ENCODE measurements at places on chromosomes 13 and 19. TPM values are rescaled to one million over a fixed set of nuclear protein-coding genes. Genes with fewer than 3 reads are reported as not detected.

GRCh38 chr19:38252385-38252784, 3.8 kb downstream of the PPP1R14A start:
- no peak for DNase-seq

- DNase-seq, result no peak
These were observed 30.3 kb upstream of the RNF113B start for GRCh38 chr13:98207416-98207815.

WTIP gene
- 8.4 TPM for total RNA-seq

DNA sequence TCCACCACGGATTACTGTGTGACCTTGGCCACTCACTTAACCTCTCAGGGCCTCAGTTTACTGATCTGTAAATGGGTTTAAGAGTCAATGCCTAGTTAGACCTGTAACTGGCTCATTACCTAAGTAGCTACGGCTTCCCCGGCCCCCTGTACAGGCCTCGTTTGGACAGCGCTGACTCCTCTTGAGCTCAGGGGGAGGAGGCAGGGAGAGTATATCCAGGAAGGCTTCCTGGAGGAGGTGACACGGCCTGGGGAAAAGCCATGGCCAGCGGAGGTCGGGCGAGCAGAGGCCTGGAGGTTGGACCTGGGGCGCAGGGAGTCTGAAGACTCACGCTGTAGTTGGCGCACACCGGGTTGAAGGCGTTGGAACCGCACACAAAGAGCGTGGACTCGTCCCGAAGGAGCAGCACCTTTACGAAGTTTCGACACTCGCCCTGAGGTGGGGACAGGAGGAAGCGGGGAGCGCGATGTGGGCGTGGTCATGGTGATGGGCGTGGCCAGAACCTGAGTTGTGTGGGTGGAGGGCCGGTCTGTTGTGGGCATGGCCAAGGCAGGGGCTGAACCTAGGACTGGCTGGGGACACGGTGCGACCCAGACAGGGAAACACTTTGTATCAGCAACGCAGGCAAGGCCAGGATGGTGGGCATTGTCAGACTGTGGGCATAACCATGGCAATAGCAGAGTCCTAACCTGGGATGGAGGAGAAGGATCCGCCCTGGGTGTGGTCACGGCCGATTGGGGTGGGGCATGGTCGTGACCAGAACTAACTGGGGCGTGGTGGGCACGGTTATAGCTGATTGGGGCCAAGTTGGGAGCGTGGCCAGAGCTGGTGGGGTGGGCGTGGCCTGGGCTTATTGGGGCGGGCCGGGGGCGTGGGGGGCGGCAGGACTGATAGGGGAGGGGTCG, 3.6 kb downstream of the SEMA6B start:
- peak; percentile 43 for DNase-seq

- peak; percentile 79 for DNase-seq
These were observed 43.7 kb upstream of the ADGRE5 start for GRCh38 chr19:14337510-14337909.

DNA sequence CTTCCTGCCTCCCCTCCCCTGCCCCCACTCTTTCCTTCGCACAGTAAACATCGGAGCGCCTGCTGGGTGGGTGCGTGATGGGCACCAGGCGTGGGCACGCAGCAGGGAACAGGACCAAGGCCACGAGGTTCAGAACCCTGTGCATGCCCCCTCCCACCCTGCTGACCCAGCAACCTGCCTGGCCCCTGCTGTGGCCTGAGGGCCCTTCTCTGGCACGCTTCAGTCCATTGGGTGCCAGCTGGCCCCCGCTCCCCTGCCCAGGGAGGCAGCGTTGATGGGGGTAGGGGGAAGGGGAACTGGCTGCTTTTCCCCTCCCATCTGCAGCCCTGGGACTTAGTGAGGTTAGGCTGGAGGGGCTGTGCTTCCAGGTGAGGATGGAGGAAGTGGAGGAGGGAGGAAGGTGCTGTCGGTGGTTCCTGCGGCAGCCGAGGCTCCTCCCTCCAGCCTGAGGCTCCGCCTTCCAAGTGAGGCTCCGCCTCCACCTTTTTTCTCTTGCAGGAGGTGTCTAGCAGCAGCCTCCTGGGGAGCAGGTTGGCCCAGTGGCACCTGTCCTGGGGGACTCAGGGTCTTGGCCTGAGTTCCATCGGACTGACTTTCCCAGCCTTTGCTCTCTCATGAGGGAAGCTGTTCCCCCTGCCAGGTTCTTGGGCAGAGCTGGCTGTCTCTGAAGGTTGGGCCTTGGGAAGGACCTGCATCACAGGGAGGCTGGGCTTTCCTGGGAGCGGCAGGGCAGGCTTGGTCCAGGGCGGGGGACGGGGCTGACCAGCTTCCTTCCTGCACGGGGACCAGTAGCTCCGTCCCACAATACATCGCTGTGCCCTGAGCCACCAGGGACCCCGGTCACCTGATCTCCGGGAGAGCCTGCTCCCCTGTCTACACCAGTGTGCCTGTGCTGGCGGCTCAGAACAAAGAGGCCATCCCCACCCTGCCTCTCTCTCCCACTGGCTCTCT, 7.3 kb downstream of the PIAS4 start:
- no peak for DNase-seq

FAM216B gene
- total RNA-seq, result not detected

DNA sequence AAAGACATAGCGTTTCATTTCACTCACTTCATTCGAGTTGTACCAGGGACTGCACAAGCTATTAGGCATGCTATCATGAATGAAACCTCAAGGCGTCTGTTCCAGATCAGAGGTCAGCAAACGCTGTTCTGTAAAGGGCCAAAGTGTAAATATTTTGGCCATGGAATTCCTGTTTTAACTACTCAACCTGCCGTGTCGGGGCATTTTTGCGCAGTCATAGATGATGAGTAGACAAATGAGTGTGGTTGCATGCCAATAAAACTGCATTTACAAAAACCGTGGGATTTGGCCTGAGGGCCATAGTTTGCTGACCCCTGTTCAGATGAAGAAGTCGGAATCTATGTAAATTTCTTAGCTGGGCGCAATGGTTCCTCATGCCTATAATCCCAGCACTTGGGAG, 6.5 kb downstream of the INSR start:
- DNase-seq, result no peak

DNA sequence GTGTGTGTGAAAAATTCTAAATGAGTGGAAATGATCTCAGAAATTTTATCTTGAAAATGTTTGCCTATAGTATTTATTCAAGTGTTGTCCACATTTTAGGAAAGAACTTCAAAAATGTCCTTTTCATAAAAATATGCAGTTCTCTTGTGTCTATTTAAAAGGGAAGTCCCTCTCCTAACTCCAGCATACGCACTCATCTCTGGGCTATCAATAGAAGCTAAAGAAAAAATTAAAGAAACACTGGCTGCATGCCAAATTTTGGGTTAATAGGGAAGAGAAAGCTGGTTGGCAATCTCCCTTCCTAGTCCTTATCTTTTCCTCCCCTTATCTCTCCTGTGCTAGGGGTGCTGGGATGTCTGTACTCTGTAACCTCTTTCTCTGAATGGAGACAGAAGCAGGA, 313.3 kb downstream of the ENOX1 start:
- no peak for DNase-seq
